ENCODE measurements at places on chromosomes 11 and 22.

GRCh38 chr11:26025676-26026075, 306.3 kb upstream of the ANO3 start:
- DNase-seq, result no peak

DNA sequence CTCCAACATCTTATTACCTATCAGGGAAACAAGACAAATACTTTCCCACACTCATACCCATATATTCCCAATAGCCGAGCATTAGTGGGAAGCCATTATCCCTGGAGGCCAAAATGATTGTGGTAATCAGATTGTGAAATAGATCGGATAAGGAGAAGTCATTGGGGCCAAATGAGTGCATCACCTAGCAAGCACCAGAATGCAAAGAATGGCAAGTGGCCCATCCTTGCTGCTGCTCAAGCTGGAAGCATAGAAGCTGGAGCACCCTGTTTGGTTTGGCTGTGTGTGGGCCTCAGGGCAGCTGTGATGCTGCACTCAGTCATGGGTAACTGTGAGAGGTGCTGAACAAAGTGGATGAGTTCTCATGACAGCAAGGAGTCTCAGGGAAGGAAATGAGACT, 18.7 kb upstream of the DBX1 start:
- DNase-seq, result no peak

GRCh38 chr22:20565079-20565734, 57.8 kb downstream of the MED15 start:
- no peak for DNase-seq

- no peak for DNase-seq
Observed at GRCh38 chr22:20439556-20439927, 1.9 kb upstream of the SCARF2 start.

DNA sequence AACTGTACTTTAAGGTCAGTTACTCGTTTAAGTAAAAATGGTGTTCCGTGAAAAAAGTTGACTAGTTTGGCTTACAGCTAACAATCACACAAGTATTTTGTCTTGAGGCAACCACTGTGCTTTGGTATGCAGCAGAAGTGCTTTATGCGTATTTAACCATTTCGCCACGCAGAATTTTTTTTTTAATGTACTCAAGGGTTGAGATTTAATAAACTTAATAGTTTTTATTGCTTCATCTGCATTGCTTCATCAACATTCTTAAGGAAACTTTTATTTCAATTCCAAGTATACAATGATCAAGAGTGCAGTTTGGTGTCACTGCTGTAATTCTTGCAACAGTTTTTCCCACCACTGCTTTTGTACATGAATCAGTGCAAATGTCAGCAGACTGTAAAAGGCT, 66.4 kb downstream of the ZNRF3 start:
- DNase-seq, result no peak

GRCh38 chr11:34988294-34989255, 72.2 kb downstream of the PDHX start:
- DNase-seq, result no peak

GRCh38 chr11:99687320-99687719, 666.6 kb downstream of the CNTN5 start:
- DNase-seq, result no peak

GRCh38 chr11:328012-328411, 7.4 kb upstream of the IFITM3 start:
- no peak for DNase-seq

DNA sequence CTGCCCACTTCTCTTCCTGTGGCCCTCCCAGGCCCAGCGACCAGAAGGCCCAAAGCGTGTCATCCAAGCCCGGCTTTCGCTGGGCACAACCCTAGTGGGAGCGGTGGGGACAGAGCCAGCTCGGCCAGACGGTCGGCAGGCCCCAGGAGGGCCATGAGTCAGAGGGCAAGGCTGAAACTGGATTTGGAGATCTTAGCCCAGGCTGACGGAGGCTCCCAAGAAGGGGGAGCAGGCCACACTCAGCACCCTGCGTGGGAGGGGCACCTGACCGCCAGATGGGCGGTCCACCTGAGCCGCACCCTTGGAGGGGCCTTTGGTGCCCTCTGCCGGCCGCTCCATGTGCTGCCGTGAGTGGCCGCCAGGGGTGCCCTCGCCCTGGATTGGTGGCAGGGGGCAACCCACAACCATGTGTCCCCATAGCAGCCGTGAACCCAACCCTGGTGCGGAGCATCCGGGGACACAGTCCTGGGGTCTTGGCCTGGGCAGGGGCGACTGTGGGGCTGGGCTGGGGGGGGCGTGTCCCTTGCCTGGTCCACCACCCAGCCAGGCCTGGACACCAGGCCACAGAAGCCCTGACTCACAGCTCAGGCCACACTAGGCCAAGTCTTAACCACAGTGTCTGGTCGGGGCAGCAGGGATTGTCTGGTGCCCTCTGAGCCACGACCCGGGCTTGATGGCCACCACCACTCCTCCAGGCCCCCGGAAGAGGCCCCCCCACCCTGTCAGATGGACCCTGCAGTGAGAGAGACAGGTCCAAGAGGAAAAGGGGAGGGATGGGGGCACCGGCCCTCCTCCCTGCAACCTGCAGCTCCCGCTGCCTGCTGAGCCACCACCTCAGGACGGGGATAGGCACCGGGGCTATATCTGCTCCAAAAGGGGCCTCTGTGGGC, 19.2 kb upstream of the TALDO1 start:
- peak; percentile 68 for DNase-seq
